ENCODE measurements at places on chromosomes 13 and 19.

GRCh38 chr19:47464675-47465419 lies 6.8 kb downstream of the SLC8A2 start:
- no peak for DNase-seq

GRCh38 chr19:53917356-53917755 lies 8.3 kb downstream of the CACNG7 start:
- DNase-seq: no peak

- no peak for DNase-seq
These were observed 10.6 kb downstream of the RPS9 start for GRCh38 chr19:54211235-54211634.

GRCh38 chr13:80072231-80072630 lies 268.7 kb downstream of the SPRY2 start:
- no peak for DNase-seq

GRCh38 chr19:41030651-41031050 lies 39.6 kb downstream of the CYP2B6 start:
- DNase-seq: no peak

DNA sequence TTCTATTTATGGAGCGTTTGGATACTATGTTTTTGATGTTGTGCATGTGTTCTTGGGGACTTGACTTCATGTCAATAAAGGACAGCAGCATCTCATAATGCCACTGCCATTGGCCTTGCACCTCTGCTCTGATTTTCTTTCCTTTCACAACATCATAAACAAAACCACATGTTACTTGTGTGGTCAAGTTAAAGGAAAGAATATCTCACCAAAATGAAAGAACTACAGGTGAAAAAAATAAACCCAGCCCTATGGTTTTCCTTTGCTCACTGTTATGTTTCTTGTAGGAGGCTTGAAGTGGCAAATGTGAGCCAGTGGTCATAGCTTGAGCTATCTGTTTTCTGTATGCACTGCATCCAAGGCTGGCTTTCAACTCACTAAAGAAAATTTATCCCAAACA lies 240.4 kb downstream of the KCNRG start:
- no peak for DNase-seq

- no peak for DNase-seq
These were observed 19.5 kb downstream of the CPT1C start for GRCh38 chr19:49710372-49710951.

DNA sequence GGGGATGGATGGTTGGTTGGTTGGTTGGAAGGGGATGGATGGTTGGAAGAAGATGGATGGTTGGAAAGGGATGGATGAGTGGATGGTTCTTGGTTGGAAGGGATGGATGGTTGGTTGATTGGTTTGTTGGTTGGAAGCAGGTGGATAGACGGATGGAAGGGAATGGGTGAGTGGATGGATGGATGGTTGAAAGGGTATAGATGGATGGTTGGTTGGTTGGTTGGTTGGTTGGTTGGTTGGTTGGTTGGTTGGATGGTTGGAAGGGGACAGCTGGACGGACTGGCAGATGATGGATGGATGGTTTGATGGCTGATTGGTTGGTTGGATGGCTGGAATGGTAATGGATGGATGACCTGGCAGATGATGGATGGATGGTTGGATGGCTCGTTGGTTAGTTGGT lies 11.8 kb upstream of the HSH2D start:
- no peak for DNase-seq
